Left renal cortex interstitium (tissue), 4 donors: ENCODE measurements at places on chromosomes 7 and 10. TPM values are rescaled to one million over a fixed set of nuclear protein-coding genes. Genes with fewer than 3 reads are reported as not detected.

Gene GFRA1
- polyA plus RNA-seq: 24.9 TPM

Gene AGBL3
- polyA plus RNA-seq: 6.3 TPM

Gene AKR1C4
- not detected for polyA plus RNA-seq

Gene FAM241B
- polyA plus RNA-seq: 10.4 TPM

Gene GJD4
- polyA plus RNA-seq: not detected

Gene ADAM22
- polyA plus RNA-seq: 13.6 TPM

Gene GCK
- polyA plus RNA-seq: 3.2 TPM

Gene CAV2
- polyA plus RNA-seq: 29.8 TPM

Gene HOXA7
- 38.1 TPM for polyA plus RNA-seq
